ENCODE measurements at places on chromosomes 11 and 22.

GRCh38 chr11:20159466-20160381 lies 551 bp downstream of the DBX1 start:
- no peak for DNase-seq

DNA sequence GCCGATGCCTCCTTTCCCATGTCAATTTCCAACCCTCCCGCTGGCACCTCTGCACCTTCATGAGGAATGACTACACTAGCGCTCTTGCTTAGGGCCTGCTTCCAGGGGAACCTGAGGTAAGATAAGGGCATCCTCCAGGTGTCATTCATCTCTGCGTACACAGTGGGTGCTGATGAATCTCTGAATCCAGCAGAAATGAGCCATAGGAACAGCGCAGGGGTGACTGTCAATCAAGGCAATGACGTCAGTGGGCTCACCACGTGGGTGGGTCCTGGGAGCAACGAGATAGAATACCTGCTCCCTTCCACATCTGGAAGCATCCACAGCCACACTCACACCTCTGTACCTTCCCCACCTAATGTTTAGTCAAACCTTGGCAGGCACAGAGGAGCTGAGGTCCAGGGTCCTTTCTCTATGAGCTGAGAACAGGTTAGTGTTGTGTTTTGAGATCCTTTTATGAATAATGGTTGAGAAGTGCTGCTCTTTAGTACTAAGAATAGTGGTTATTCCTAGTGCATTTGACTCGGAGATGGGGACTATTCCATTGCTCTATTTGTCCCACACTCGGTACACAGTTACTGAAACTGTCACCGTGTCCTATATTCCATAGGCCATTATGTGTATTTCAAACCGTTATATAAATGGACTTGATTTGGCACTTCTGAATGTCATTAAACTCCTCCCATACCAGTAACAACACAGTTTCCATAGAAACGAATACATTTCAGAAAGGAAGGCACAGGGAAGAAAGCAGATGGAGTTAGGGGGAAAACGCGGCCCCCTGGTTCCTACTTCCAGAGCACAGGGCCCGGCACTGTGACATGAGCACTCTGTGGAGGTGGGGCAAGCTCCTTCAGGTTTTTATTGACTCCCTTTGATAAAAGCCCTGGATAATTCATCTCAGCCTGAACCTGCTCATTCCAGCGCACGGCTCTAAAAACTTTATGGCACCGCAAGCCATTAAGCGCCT lies 193.4 kb downstream of the ST3GAL4 start:
- DNase-seq, result no peak

- no peak for DNase-seq
Measured at GRCh38 chr22:44159221-44159620, 21.5 kb upstream of the PARVG start.

DNA sequence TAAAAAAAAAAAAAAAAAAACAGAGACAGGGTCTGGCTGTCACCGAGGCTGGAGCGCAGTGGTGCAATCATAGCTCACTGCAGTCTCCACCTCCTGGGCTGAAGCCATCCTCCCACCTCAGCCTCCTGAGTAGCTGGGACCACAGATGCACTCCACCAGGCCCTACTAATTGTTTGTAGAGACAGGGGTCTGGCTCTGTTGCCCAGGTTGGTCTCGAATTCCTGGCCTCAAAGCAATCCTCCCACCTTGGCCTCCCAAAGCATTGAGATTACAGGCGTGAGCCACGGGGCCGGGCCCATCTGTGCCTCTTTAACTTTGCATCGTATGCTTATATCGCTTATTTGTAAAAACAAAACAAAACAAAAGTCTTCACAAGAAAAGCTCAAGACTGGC lies 3.1 kb downstream of the CPT1A start:
- DNase-seq, result no peak

DNA sequence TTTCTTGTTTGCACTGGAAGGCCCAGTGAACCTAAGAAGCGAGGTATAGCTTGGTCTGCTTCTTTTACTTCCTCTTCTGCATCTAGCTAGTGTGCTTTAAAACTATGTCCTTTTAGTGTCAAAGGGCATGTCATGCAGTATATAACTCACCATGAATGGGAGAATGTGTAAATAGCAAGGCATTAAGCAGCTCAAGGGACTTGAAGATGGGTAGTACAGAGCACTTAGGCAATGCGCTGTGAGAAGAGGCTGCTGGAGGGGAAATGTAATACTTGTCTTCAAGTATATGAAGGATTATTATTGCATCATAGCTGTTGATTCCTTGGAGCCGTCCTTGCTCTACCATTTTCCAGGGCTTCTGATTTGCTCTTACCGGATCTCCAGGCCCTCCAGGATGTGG lies 7.6 kb downstream of the MAML2 start:
- no peak for DNase-seq

GRCh38 chr11:83473743-83474142 lies 187.6 kb upstream of the CCDC90B start:
- DNase-seq, result no peak

- no peak for DNase-seq
Measured at GRCh38 chr11:87144252-87144651, 106.5 kb downstream of the TMEM135 start.

GRCh38 chr11:2838091-2838490 lies 47.5 kb downstream of the CDKN1C start:
- no peak for DNase-seq

DNA sequence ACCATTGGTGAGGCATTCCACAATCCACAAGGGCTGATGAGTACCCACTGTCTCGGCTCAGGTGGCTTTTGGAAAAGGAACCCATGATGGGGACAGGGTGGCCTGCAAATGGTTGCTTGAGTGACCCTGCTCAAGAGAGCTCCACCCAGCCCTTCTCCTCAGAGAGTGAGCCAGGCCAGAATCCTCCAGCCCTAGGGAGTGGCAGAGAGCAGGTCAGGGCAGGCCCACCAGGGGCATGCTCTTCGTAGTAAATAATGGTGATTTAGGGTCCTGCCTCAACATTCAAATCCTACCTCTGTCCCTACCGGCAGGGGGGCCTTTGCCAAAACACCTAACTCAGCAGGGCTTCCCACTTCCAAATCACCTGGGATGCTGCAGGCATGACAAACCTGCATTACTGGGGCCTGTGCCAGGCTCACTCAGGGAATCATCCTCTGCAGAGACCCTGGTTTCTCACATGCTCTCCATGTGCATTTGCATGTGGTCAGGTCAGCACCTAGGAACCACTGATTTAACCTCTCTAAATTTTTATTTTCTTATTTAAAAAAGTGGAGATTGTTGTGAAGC lies 17.3 kb upstream of the TP53I11 start:
- no peak for DNase-seq

GRCh38 chr11:21405422-21405821 lies 736.0 kb downstream of the NELL1 start:
- no peak for DNase-seq

- no peak for DNase-seq
Measured at GRCh38 chr11:2987881-2988861, 4.0 kb downstream of the NAP1L4 start.

DNA sequence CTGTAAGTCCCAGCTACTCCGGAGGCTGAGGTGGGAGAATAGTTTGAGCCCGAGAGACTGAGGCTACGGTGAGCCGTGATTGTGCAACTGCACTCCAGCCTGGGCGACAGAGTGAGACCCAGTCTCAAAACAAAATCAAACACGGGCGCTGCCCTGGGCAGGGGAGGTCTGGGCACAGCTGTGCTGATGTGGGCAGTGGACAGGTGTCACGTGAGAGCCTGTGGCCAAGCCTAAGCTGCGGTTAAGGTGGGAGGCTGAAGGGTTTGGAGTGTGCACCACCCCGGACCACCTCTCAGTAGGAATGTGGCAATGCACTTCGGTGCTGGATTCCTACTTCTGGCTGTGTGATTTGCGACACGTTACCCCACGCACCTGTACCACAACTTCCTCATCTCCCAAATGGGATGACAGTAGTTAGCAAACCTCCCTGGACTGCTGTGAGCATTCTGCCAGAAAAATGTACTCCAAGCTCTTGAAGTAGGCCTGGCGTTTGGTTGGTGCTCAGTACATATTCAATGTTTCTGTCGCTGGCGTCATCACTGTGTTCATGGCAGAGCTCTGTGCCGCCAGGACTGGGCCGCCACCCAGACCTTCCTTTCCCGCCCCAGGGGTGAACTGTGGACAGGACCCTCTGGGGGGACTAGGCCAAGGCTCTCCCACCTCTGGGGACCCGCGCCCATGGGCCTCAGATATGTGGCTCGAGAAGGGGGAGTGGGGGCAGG lies 807 bp upstream of the ZNF74 start:
- no peak for DNase-seq

DNA sequence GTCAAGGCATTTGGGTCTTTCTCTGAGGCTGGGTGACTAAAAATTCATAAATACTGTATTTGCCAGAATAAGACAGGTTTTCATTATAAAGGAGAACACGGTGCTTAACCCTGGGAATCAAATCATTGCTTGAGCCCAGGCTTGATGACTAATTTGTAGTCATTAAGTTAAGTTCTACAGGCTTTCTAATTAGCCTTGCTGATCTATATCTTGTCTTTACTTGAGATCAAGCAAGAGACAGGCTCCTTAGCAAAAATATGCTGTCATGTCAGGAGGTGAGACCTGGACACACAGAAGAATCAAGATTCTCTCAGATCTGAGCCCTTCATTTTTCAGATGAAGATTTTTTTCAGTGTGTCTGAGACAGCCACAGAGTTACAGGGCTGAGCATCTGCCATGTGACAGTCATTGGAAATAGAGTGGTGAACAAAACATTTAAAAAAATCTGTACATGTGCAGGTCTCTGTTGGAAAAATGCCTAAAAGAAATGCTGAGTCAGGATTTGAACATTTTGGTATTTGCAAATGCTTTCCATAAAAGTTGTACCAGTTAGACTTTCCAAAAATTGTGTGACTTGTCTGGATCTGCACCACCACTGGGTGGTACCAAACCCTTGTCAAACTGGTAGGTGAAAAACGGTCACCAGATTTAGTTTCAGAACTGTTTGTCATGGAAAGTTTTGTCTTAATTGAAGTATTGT lies 14.6 kb downstream of the ACAT1 start:
- peak; percentile 27 for DNase-seq

DNA sequence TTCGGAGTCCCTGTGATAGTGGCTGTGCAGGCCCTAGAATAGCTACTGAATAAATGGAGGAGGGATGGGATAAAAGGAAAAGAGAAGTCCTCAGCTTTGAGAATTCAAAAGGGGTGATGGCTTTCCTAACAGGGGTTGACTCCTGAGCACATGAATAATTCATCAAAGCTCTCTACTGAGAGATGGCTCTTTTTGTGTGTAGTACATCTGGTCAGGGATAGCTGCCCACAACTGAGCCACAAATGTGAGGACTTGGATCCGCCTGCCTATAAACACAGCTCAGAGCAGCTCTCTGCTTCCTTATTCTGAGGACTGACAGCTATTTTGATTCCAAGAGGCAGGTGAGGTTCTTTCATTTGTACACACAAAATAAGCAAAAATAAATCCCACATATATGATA lies 82.3 kb downstream of the USP35 start:
- no peak for DNase-seq

- DNase-seq, result no peak
Measured at GRCh38 chr11:119706887-119707286, 22.1 kb downstream of the NECTIN1 start.

DNA sequence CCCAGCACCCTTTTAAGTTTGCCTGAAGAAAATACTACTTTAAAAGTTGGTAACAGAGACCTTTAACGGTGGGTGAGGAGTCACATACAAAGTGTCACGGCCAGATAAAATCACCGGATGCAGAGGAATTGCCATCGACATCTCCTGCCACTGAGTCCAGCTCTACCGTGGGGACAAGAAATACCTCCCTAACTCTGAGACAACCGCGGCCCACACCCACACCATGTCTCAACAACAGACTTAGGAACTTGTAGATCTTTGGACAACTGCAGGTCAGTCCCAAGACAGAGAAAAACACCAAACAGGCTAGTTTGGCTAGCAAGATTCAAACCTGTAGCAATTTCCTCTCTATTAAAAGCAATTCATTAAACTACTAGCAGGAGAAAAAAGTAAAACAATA lies 669 bp downstream of the ETS1 start:
- no peak for DNase-seq

DNA sequence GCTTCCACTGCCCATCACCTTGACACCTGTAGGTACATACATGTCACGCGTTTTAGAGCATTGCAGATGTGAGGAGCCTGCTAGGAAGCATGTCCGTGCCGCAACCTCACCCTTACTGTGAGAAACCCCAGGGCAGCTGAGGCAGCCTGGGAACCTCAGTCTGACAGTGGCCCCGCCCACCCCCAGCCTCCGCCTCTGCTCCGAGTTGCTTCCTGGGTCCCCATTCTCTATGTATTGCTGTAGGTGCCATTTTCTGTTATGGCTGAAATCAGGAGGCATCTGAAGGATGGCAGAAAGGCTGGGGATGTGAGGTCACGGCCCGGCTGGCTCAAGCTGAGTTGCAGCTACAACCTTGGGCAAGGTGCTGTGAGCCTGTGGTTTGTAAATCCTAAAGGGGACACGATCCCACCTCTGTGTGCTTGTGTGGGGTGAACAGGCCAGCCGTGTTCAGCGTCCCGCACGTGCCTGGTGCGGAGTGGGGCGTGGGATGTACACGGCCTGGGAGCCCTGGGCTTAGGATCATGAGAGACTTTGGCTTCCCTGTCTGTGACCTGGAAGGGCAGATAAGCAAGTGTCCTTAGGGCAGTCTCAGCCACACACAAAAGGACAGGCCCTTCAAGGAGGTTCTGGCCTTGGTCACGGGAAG lies 102.7 kb downstream of the PHF21B start:
- no peak for DNase-seq

DNA sequence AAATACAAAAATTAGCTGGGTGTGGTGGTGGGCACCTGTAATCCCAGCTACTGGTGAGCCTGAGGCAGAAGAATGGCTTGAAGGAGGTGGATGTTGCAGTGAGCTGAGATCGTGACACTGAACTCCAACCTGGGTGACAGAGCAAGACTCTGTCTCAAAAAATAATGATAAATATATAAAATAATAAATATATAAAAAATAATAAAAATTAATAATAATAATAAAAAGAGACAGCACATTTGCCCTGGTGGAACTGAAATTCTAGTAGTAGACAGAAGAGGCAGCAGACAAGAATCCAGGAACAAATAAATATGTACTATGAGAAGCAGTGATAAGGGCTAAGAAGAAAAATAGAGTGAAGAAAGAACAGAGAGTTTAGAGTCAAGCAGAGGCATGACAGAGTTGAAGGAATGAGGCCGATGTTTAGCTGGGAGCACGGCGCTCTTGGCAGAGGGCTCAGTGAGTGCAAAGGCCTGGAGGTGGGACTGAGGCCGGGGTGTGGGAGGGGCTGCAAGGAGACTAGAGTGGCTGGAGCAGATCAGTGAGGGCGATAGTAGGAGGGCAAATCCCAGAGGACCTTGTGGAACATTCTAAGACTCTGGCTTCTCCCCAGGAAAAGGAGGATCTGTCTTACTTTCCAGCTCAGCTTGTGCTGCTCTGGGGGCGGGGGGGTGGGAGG lies 410.3 kb downstream of the MN1 start:
- DNase-seq, result no peak

- no peak for DNase-seq
Measured at GRCh38 chr11:7381937-7382336, 103.4 kb upstream of the OLFML1 start.
